Left hindlimb (tissue), 1 donor: ENCODE measurements at places on chromosomes 6 and 20.

DNA sequence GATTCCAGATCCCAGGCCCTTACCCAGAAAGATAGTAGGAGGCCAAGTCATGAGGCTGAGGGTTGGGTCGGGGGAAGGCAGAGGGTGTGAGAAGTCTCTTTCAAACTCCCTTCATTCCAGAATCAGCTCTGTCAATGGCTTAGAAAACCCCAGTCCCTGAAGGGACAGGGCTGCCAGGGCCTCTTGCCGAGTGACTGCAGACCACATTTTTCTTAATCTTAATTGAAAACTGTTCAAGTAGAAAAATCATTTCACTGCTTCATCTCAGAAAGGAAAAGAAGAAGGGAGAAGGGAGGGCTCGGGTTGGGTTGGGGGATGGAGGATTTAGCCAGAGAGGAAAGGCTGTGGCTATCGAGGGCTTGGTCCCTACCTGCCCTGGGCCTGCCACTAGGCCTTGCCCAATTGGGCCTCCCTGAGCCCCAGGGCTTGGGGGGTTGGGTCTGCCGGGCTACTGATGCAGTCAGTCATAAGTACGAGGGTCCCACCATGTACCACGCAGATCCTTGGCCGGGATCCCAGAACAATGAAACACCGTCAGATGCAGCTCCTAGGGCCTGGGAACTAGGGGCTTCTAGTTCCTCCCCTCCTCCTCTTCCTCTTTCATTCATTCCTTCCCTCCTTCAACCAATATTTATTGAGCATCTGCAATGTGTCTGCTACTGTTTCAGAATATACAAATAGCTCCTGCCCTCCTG lies 44.0 kb upstream of the CTNNBL1 start:
- DNase-seq = no peak

DNA sequence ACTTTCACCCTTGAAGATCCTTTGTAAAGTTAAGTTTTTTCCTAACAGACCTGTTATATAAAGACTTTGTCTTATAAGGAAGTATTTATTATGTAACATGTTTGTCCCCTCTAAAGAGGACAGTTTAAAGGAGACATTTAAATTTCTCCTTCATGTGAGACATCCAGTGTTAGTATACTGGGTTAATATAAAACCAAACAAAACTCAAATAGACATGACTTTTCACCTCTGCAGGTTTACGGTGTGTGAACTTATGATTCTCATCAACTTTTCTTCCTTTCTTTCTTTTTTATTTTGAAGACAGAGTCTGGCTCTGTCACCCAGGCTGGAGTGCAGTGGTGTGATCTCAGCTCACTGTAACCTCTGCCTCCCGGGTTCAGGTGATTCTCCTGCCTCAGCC lies 17.4 kb upstream of the MPC1 start:
- DNase-seq = no peak

- DNase-seq = peak; percentile 43
Measured at GRCh38 chr6:27865850-27866356, 46.3 kb downstream of the OR2B2 start.

DNA sequence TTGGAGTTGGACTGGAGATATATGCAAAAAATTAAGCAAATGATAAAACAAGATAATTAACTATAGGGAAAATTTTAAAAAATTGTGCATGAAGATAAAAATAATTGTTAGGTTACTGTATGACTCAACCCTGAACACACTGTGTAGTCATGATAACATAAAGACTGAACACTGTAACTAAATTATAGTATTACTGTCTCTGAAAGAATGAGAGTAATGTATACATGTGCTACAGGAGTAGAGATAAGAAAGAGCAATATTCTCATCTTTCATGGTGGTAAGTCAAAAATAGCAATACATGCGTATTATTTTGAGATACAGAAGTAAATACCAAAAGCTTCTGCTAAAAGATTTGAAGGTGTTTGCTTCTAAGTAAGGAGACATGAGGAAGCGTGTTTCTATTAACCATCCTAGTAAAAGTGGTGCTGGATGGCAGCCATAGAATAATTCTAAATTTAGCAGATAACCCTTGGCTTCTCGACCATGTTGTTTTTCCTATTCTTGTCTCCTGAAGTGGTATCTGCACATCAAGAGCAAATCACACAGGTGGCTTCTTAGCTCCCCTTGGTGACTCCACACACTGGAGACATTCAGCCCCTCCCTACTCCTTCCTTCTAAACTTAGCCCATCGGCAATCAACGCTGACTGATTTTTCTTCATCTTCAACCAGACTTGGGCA lies 390.6 kb upstream of the PLCB4 start:
- no peak for DNase-seq

- DNase-seq = no peak
Measured at GRCh38 chr20:49843770-49844380, 31.2 kb downstream of the SLC9A8 start.

DNA sequence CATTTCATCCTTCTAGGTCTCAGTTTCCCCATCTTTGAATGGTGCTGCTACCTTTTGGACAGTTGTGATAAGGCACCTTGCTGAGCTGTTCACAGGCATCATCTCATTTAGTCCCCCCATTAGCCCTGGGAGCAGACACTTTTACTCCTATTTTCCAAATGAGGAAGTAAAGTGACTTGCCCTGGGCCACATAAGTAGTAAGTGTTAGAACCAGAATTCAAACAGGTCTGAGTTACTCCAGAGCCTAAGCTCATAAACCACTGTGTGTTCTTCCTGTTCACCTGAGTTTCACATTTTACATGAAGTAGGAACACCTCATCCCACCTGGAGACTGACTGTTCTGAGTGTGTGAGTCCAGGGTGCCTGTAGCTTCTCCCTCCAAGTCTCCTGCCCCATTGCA lies 43.5 kb upstream of the EPB41L1 start:
- DNase-seq = no peak

- DNase-seq = no peak
Measured at GRCh38 chr20:10111959-10112250, 77.1 kb downstream of the ANKEF1 start.
